ENCODE measurements at places on chromosomes 6 and 20.

GRCh38 chr6:152984513-152984872 lies 1.7 kb upstream of the FBXO5 start:
- no peak for DNase-seq

- DNase-seq, result no peak
Measured at GRCh38 chr20:20227013-20227571, 140.8 kb upstream of the INSM1 start.

DNA sequence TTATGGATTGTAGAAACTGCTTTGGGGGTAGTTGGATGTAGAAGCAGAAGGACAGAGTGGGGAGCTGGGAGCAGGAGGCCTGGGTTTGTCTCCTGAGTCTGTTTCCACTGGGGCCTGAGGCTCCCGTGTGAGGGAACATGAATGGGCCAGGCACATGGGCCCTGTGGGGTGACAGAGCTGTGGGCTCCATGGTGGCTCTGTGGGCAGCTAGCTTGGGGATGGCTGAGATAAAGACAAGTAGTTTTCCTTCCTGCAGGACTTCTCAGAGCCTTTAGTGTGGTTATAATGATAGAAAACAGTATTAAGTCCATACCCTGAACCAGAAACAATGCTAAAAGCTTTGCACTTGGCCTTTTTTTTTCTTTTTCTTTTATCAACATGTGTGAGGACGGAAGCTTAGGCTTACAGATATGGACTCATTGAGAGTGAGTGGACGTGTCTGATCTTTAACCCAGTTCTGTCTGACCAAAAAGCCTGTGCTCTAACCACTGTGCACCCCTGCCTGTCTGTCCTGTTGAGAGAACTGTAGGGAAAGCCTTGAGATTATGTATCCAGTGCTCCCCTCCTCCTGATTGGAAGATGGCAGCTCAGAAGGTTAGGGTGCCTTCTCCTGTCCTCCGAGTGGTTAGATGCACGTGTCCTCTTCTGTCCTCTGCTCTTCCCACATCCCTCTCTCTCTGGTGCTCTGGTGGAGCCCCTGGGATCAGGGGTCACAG lies 98.3 kb downstream of the CDH26 start:
- no peak for DNase-seq

DNA sequence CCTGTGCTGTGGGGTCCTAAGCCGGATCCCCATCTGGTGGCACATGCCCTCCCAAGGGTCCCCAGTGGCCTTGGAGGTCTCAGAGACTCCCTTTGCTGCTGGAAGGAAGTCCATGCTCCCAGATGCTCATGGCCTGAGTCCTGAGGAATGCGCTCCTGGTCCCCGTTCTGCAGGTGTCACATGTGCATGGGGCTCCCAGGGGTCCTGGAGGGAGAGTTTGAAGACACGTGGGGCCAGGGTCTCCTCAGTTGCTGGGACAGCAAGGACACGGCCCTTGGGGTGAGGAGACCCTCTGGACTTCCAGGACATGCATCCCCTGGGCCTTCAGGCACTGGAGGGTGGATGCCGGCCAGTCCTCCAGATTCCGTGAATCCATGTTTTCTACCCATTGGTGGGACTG lies 11.7 kb downstream of the ZBP1 start:
- DNase-seq, result no peak

- no peak for DNase-seq
Measured at GRCh38 chr6:46505693-46506512, 14.7 kb upstream of the RCAN2 start.

GRCh38 chr6:129364037-129364436 lies 345.9 kb downstream of the ARHGAP18 start:
- DNase-seq, result no peak

- DNase-seq, result no peak
Measured at GRCh38 chr6:149734915-149735314, 11.4 kb downstream of the NUP43 start.

GRCh38 chr20:24134284-24134683 lies 145.7 kb upstream of the GGTLC1 start:
- no peak for DNase-seq

DNA sequence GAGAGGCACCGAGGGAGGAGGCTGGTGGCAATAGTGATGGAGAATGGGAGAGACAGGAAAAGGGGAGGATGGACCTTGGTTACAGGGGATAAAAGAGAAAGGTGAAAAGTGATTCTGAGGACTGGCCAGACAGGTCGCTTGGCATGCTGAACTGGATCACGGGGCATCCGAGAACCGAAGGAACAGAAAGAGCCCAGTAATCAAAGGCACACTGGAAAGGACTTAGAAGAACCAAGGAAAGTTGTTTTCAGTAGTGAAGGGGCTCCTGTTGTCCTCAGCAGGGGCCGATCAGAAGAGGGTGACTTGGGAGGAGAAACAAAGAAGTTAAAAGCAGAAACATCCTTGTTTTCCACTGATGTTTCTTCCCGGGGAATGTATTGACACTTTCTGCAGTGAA lies 18.9 kb downstream of the SYTL3 start:
- DNase-seq, result no peak

- DNase-seq, result no peak
Measured at GRCh38 chr20:10170261-10170660, 48.4 kb upstream of the SNAP25 start.

DNA sequence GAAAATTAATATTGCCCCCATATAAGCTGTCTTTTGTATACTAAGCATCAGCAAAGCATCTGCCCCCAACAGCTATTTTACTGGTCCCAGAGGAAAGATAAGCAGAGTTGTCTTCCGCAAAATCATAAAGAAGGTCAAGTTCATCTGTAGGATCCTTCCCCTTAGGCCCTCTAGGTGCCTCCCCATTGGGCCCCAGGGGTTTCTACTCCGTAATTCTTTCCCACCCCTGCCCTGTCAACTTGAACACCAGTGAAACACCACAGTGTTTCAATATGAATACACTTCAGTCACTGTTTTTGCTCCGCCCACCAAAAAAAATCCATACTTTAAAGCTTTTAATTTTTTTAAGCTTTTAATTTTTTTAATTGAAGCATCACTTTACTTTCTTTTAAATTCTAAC lies 159.2 kb downstream of the ATXN1 start:
- DNase-seq, result peak; percentile 56

DNA sequence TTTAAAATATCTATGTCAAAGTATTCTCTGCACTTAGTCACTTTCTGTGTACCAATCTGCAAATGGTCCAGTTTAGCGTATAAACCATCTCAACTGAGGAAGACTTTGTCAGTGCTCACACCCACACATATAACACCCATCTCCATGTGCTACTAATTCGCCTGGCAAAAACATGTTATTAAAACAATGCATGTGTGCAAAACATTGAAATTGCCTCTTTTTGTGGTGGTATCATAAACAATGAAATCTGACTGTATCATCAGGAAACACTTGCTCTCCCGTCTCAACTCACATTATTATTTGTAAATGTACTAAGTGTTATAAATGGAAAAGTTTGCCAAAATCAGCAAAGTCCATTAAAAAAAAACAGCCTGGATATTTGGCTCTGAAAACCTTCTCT lies 105.9 kb upstream of the FOXC1 start:
- no peak for DNase-seq

DNA sequence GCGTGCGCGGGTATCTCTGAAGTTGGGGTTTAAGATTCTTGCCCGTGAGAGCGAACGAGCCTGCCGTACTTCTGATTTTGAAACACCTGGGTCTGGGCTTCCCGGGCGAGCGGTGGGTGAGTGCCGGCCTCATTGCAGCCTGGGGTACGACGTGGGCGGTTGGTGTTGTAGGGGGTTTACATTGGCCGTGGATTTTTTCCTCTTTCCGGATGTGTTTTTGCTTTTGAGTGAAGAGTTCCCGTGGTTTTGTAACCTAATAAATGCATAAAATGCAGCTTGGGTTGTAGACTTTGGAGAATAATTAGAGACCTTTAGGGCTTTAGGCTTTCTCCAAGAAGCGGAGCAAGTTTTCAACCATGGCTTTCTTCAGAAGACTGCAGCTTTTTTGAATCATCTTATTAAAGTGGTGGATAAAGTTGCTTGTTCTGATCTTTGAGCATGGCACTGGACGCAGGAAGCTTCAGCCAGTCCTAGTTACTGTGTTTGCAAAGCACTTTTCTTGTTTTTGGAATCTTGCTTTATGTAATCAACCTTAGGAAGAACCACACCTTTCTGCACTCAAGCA lies 314 bp downstream of the FARS2 start:
- DNase-seq, result no peak

DNA sequence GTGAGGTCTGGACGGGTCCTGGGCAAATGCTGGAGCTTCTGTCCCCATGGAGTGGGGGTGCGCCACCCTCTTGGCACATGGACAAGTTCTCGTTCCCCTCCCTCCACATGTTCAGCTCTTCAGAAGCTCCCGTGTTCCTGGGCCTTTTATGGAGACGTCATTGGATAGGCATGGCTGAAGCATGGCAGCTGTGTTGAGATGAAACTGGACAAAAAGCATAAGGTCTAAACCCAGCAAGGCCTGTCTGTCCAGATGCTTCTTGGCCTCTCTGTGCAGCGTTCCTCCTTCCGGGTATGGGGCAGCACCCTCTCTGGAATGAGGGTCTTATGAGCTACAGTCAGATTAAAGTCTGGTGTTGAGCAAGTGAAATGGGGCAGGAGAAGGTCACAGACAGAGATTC lies 26.8 kb downstream of the TBC1D20 start:
- no peak for DNase-seq

GRCh38 chr20:58852543-58853271 lies at the start of gene GNAS:
GNAS (plus strand) TSS chr20:58852716.
- DNase-seq, result peak; percentile 77

DNA sequence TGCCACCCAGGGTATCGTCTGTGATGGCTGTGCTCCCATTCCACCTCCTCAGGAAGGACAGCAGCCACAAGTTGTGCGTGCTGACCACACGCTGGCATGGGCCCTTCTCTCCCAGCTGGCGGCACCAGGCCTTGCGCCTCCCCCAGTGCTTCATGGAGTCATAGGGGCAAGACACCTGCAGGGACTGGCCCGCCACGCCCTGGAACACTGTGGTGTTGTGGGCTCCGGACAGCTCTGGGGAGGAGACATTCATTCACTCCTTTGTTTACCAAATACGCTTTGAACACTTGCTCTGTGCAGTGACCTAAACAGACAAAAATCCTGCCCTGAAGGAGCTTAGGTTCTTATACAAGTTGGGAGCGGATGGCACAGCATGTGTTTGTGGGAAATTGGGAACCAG lies 1.5 kb downstream of the TREM2 start:
- no peak for DNase-seq

DNA sequence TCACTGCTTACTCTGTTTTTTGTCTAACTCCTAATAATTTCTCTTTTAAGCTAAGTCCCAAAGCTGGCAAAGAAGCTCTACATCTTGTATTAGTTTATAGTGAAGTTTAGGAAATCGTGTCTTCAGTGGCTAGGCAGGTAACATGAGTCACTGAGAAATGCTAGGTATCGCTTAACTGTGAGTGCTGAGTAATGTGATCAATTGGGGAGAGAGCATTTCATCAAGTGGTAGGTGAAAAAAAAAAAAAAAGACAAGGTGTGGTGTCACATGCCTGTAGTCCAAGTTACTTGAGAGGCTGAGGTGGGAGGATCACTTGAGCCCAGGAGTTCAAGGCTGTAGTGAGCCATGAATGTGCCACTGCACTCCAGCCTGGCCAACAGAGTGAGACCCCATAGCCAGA lies 125.3 kb downstream of the FAM83B start:
- DNase-seq, result no peak

DNA sequence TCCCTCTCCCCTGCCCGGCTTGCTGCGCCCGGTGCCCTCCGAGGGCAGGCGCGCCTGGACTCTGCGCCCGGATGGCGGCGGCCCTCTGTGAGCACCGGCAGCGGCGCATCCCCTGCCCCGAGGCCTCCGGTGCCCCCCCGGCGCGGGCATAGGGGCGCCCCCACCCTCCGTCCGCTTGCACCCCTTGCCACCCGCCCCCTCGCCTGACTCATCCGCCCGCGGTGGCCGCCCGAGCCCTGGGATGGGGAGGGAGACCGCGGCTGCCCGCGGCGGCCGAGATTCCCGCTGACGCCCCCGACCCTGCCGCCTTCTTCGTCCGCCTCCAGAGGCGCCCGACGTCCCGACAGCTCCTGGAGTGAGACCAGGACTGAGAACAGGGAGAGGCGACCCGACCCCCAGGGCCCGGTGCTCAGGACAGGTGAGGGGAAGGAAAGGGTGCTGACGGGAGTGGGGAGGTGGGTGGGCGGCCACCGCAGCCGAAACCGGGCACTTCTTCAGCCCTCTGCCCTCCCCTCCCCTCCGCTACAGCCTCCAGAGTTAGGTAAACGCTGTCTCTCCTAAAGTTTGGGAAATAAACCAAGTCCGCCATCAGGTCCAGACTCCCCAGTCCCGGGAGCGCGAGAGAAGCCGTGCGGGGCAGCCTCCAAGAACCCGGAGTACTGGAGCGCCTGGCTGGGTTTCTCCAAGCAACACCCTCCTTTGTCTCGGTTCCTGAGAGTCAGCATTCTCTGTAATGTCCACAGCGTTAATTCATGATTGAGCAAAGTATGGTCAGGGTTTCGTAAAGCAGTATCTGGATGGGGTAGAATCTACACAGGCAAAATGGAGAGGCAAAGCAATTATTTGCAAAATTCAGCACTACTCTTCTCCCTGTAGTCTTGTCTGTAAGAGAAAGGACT lies 539 bp downstream of the TMEM200A start:
- DNase-seq, result peak; percentile 52

- DNase-seq, result no peak
Measured at GRCh38 chr20:53497246-53497645, 96.4 kb downstream of the ZNF217 start.

DNA sequence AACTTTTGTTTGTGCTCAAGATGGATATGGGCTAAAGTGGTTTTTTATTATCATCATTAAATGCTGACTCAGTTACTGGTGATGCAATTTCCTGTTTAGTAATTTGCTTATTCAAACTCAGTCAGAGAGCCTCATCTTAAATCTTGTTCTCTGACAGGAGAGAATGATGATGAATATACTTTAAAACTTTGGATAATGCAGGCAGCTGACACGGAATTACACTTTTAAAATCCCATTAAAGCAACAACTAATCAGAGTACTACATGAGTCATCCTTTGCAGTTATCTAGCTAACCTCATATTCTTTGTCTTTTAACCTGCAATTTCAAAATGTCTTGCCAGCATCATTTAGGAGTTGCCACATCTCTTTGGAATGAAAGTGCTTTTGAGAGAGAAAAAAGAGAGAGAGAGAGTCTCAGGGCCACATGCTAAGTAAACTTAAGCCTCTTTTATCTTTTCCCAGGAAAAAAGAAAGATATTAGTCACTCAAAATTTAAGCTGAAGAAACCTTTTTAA lies 9.2 kb upstream of the C6orf141 start:
- no peak for DNase-seq

- no peak for DNase-seq
Measured at GRCh38 chr20:48486065-48486464, 341.7 kb downstream of the PREX1 start.

GRCh38 chr6:43808412-43808811 lies 38.4 kb downstream of the VEGFA start:
- DNase-seq, result no peak

GRCh38 chr20:2005359-2005758 lies 11.5 kb upstream of the PDYN start:
- DNase-seq, result peak; percentile 40

- DNase-seq, result no peak
Measured at GRCh38 chr20:32366380-32366779, 8.2 kb downstream of the ASXL1 start.

GRCh38 chr20:47665221-47665991 lies 119.9 kb downstream of the SULF2 start:
- no peak for DNase-seq
